CD4-positive, alpha-beta memory T cell (primary cell): ENCODE measurements at places on chromosomes 1 and 21. TPM values are rescaled to one million over a fixed set of nuclear protein-coding genes. Genes with fewer than 3 reads are reported as not detected.

DNA sequence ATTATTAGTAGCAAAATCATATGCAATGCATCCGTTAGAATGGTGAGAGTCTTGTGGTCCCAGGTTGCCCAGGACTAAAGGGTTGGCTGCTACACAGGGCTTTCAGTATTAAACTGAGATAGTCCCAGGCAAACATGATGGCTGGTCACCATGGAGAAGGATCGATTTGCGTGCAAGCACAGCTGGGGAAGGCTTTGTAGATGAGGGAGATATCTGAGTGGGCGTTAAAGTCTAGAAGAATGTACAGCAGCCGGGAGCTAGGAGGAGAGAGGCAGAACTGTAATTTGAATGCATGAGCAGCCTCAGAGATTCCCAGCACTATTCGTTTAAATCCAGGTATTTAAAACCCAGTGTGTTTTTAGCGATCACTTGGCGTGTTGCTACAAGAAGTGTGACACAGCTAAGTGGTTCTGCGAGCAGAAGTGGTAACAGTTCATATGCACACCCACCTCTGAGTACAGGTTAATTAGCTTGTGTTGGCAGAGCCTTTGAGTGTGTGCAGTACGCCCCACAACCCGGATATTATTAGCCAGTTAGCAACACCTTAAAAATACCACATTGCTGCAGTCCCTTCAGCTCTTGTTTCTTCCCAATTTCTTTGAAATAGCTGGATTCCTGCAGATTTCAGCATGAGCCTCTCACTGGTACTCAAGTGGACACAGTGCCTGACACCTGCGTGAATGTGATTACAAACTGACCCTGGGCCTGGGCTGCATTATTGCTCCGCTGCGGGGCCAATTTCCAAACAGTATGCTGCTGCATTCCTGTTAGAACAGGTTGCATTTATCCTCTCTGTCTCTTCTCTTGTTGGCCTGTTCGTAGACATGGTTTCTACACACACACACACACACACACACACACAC is 67.2 kb upstream of the SCAF4 start:
- DNase-seq, result no peak

- DNase-seq, result no peak
Observed at GRCh38 chr1:227764019-227764391, 28.8 kb downstream of the SNAP47 start.

DNA sequence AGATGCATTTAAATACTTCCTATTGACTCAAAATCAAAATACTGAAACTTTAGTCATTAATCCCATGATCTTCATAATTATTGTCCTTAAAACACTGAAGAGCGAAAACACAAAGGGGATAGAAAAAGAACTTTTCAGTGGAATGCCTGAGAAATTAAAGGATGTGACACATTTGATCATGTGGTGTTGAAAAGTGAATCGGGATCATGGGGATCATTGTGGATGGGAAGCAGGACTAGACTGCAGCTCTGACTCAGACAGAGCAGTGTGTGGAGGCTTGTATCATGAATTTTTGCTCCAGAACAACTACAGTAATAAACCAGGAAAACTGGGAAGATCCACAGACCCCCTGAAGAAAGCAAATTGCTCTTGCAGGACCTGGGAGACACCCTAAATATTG is 161.1 kb upstream of the CXADR start:
- no peak for DNase-seq

Gene KCNE1
- 0.14 TPM for polyA plus RNA-seq

- DNase-seq, result no peak
Observed at GRCh38 chr1:117003223-117003875, 1.8 kb downstream of the CD101 start.

Gene TMEM51
- not detected for polyA plus RNA-seq

Gene SMCP
- not detected for polyA plus RNA-seq

Gene CD1C
- 1.0 TPM for polyA plus RNA-seq
